ENCODE measurements at places on chromosomes 13 and 19. TPM values are rescaled to one million over a fixed set of nuclear protein-coding genes. Genes with fewer than 3 reads are reported as not detected.

DNA sequence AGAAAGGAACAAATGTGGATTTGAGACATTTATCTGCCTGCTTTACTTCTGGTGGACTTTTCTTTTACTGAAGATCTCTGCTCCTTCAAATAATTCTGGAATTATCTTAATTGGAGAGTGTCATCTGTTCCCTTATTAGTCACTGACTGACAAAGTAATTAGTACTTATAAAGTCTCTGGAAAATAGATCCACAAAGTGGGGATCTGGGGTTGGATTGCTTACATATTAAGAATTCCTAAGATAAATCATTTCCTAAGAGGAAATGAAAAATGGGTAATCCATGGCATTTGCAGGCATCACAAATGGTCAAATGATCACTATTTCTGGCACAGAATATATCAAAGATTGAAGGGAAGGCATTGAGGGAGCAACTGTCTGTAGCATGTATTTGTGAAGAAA, 137.4 kb upstream of the SLITRK5 start:
- H3K36me3 ChIP-seq, result no peaks in the 10 kb centered on the region
- no peak overlapping the region for H3K27ac ChIP-seq
- H3K4me1 ChIP-seq, result no peaks in the 10 kb centered on the region
- no peaks in the 10 kb centered on the region for H3K27me3 ChIP-seq

DNA sequence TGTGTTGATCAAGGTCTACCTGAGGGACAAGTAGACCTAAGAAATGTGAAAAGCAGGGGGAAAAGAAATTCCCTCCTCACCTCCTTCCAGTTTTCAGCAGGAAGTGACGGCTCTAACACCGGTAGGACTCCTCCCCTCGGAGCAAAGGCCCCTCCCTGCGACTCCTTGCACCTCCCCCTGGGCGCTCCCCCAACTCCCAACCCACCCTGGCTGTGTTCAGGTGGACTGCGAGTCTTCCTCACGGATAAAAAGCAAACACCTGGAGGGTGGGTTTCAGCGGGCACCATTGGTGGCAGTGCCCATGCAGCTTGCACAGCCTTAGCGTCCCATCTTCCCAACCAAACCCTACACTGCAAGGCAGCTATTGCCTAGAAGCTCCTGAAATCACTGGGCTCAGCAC, 124.5 kb downstream of the COL4A1 start:
- no peak for DNase-seq
- H3K4me1 ChIP-seq, result no peaks in the 10 kb centered on the region
- H3K36me3 ChIP-seq, result peaks cover 100% of the 10 kb centered on the region
- H3K27ac ChIP-seq, result no peak overlapping the region

- no peak overlapping the region for H3K4me3 ChIP-seq
- H3K4me1 ChIP-seq, result no peaks in the 10 kb centered on the region
- H3K27ac ChIP-seq, result no peak overlapping the region
- no peaks in the 10 kb centered on the region for H3K27me3 ChIP-seq
- H3K36me3 ChIP-seq, result no peaks in the 10 kb centered on the region
These were observed 10.5 kb downstream of the ZNF556 start for GRCh38 chr19:2877398-2878331.

GRCh38 chr13:97215325-97215724, 6.8 kb upstream of the MBNL2 start:
- H3K4me3 ChIP-seq, result no peak overlapping the region
- no peaks in the 10 kb centered on the region for H3K36me3 ChIP-seq
- DNase-seq, result no peak
- H3K4me1 ChIP-seq, result no peaks in the 10 kb centered on the region
- no peaks in the 10 kb centered on the region for H3K27me3 ChIP-seq
- no peak overlapping the region for H3K27ac ChIP-seq

DNA sequence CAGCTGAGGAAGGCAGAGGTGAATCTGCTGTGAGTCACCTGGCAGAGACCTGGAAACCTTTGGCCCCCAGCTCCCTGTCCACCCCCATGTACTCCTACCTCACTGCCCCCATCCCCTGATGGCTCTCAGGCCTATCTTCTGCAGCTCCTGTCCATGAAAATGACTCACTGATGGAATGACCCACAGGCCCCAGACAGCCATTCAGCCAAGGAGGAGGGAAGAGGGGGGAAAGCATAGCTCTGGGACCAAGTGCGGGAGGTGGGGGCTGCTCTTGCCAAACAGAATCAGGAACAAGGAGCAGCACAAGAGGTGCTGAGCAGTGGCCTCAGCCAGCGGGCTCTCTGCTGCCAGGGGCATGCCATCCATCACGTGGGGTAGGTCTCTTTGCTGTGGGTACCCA, 111.4 kb upstream of the C1QTNF9B start:
- no peaks in the 10 kb centered on the region for H3K36me3 ChIP-seq
- no peaks in the 10 kb centered on the region for H3K4me1 ChIP-seq
- H3K4me3 ChIP-seq, result no peak overlapping the region

Gene UBL5
- 496 TPM for total RNA-seq

Gene TEKTIP1
- 0.63 TPM for total RNA-seq

Gene GPX4
- total RNA-seq, result 491 TPM

Gene SPINT2
- total RNA-seq, result 15.9 TPM
